Caki2 (cell line): ENCODE measurements at places on chromosomes 7 and 10.

GRCh38 chr7:83365746-83366145 is 203.1 kb upstream of the PCLO start:
- no peak for DNase-seq

DNA sequence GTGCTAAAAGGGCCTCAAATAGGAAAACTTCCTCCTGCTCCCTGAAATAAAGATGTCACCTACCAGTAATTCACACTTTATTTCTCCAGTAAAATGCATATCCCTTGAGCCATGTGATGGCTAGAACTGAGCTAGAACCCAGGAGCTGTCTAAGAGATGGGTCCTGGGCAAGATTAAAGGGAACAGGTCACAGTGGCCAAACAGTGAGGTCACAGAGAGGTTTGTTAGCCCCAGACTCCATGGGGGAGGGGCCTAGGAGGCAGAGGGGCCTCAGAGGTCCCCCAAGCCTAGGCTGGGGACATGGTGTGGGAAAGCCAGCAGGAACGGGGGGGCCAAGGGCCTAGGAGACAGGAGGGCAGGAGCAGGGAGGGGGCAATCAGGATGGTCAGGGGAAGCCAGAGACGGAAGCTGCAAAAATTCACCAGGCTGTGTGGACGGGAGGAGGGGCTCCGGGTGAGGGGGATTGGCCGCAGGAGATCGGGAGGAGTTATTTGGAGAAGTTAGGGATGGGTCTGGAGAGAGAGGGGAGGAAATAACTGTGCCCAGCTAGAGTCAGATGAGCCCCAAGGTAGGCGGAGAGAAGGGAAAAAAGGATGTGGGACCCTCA is 3.3 kb downstream of the FBXO24 start:
- DNase-seq: no peak

- DNase-seq: no peak
Measured at GRCh38 chr10:125783408-125783807, 7.8 kb upstream of the MMP21 start.

DNA sequence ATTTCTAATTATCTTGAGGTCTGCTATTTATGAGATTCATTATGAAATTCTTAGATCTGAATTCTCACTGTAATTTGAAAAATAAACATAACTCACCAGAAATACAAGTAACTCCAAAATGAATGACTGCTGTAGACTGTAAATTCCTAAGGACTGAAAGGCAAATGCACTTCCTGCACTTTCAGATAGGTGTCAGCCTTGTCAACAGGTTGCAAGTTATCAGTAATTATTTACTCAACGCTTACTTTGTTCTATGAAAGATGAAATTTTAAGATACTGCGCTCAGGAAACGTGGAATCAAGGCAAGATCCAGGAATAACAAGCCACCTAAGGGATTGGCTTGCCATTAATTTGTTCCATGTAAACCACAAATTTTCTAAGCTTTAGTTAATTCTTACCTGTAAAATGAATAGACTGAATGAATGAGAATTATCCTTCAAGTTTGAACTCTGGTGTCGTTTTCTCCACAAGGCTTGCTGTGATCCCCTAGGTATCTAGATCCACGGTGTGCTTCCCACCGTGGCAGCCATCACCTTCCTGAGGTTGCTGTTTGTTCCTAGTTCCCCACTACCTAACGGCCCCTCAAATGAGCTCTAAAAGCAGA is 12.6 kb downstream of the DHX32 start:
- DNase-seq: peak; percentile 27

- DNase-seq: no peak
Measured at GRCh38 chr7:20191391-20191869, 25.8 kb downstream of the MACC1 start.

- DNase-seq: no peak
Measured at GRCh38 chr7:107708956-107709355, 35.0 kb upstream of the CBLL1 start.

- DNase-seq: peak; percentile 3
Measured at GRCh38 chr7:18426564-18427226, 68.9 kb upstream of the HDAC9 start.

DNA sequence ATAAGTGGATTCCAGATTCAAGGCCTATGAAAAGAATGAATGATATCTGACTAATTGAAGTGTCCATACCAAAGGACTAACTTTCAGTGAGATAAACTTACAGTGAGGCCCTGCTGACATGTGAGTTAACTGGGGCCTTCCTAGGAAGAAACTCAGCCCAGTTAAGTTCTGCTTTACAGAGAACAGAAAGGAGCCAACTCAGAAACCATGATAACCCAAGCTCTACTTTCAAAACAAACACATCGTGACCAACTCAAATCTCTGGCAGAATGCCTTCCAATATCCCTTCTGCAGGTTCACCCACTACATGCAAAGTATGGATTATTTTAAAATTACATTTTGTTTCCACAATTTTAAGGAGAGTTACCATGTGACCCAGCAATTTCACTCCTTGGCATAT is 75.8 kb upstream of the MRLN start:
- DNase-seq: no peak

DNA sequence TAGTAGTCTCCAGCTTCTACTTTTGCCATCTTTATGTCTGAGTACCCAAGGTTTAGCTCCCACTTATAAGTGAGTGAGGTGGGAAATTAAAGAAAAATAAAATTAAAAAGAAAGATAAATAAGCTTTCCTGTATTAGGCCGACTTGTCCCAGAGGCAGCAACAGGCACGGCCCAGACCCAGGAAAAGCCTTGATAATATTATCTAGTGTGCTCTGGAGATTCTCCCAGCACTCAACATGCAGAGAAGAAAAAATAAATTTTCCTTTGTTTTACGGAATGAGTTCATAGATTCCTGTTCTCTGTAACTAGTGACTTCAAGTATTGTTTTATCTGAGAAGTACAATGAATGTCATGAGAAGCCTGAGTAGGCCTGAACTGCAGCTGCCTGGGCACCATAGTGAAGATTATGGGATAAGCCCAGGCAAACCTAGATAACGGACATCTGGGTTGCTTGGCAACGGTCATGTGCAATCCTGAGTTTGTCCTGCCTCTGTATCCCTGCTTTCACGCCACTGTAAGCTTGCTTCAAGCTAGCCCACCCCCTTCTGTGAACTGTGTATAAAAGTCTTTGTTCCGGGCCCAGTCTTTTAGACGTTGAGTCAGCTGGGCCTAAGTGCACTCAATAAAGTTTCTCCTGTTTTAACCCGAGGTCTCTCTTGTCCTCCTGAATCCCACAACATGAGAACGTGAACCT is 6.4 kb downstream of the ATE1 start:
- DNase-seq: no peak

DNA sequence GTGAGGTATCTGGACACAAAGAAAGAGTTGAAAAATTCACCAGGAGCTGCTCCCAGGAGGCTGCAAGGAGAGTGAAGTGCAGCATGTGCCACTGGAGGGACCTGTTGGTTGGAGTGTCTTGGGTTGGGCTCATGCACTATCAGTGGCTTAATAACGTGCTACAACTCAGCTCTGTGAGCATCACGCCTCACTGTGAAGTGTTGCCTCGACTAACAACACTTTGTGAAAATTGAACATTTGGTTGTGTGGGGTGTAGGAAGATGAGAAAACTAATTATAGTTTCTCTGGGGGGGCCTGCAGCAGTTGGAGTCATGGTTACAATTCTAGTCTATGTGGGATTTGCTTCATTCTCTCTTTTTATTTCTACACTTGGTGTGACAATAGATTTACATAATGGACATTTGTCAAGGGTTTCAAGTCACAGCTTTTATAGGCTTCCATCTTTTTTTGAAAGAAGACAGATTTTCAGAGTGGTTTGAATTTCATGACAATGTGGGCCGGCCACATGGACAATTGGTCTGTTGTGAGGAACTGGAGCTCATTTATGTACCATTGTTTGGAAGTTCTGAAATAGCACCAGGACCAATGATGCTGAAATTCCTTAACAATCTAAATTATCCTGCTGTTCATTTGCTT is 121.3 kb downstream of the RAMP3 start:
- DNase-seq: no peak

GRCh38 chr10:12568391-12569009 is 219.2 kb downstream of the CAMK1D start:
- no peak for DNase-seq

DNA sequence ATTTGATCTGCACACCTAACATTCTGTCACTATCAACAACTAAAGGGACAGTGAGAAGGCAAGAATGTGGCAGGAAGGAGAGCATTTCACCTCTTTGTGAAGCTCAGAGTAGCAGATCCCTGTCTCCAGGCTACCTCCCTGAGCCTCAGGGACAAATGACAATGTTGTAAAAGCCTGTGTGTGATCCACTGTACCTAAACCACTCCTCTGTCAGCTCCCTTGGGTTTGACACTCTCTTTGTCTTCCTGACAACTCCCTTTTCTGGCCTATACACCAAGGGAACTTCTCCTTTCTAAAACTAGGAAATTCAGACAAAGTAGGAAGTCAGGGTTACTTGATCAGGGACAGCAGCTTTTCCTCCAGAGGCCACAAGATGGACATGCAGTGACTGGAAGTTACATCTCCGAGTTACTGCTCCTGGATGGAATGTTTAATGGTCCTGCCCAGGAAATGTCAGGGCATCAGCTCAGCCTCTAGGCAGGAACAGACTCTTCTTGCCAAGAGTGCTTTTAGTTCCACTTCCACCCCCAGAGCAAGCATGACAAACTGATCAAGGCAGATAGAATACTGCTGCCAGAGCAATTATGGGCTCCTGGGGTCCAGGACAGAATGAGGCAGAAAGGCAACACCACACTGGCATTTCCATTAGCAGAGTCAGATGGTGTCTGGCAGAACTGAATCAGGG is 1014.5 kb upstream of the LRRTM3 start:
- no peak for DNase-seq

DNA sequence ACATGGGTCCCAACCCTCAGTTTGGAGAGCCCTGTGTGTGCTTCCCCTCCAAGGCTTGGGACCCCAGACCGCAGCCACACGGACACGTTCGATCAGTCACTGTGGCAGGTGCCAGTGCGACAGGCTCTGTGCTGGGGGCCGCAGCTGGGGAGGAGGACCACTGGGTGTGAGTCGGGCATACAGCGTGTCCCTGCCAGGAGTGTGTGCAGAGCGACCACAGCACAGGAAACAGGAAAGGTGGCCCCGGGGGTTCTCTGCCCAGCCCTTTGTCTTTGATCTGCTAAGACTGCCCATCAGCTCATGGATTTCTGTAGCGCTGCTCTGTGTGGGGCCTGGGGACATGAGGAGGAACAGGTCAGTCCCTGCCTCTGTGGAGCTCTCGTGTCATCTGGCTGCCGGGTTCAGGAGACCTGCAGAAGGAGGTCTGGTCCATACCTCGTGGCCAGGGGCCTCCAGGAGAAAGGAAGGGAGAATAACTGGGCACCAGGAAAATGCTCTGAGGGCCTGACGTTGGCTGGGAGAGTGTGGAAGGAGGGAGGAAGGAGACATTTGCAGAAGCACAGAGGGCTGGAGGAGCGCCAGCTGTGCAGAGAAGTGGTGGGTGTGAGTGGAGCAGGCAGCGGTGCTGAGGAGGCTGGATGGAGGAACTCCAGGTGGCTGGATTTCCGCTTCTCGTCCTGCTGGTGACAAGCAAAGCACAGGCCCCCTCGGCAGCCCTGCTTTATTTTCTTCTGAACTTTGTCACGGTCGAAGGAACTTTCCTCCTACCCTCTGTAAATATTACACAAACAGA is 4.1 kb downstream of the NUDT1 start:
- no peak for DNase-seq

GRCh38 chr10:16966991-16967865 is 150.0 kb upstream of the RSU1 start:
- DNase-seq: peak; percentile 56

DNA sequence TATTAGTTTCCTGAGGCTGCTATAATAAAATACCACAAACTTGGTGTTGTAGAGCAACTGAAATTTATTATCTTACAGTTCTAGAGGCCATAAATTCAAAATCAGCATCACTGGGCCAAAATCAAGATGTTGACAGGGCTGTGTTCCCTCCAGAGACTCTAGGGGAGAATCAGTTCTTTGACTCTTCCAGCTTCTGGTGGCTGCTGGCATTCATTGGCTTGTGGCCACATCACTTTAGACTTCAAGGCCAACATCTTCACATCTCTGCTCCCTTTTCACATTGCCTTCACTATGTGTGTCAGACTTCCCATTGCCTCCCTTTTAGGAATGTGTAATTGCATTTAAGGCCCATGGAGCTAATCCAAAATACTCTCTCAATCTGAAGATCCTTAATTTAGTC is 1.6 kb upstream of the MRPS33 start:
- DNase-seq: no peak

DNA sequence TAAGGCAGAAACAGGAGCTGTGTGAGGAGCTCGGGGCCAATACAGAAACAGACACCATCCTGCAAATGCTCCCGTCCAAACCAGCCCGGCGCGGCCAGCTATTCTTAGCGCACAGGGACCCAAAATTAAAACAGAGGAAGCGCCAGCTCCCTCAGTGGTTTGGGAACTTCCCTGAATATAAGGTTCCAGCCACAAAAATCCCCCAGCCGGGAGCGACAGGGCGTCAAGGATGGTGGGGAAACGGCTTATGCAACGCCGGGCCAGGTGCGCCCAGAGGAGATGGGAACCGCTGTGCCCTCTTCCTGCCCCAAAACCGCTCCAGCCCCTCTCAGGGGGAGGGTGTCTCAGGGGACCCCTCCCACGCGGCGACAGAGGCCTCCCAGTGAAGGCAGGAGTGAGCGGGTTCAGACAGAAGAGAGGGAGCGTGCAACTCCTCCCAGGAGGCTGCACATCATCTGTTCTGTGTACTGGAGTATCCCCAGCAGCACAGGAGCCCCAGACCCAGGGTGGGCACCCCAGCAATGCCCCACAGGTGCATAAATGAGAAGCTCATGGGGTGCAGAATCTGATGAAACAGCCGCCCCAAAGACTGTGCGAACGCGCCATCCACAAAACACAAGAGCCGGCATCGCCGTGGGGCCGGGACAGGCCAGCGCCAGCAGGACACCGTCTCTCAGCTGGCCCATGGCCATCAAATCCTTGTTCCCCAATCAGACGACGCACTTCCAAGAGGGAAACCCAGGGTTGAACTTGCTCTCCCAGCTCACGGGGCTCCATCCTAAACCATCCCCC is 73.9 kb upstream of the PDGFA start:
- DNase-seq: no peak

GRCh38 chr7:116779931-116780330 is 82.5 kb upstream of the CAPZA2 start:
- DNase-seq: no peak

GRCh38 chr10:22611425-22612115 is 102.8 kb downstream of the PIP4K2A start:
- no peak for DNase-seq

DNA sequence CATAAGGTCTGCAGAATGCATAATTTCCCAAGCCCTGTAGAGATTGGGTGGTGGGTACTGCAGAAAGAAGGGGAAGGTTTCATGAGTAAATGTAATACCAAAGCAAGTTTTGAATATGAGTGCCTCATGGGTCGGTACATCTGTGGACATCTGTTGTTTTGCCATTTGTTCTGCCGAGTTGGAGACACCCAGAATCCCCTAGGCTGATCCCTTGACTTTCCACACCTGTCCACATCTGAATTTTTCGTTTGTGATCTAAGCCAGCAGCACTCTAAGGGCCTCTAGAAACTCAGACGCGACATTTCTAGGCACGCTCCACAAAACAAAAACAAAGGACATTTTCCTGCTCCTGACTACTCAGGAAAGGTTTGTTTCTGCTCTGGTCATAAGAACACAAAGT is 11.7 kb upstream of the SLF2 start:
- DNase-seq: no peak

GRCh38 chr10:133258818-133259601 is 17.7 kb downstream of the ADAM8 start:
- DNase-seq: peak; percentile 85
